Islet precursor cell (in vitro differentiated cells): ENCODE measurements at places on chromosomes 6 and 20.

DNA sequence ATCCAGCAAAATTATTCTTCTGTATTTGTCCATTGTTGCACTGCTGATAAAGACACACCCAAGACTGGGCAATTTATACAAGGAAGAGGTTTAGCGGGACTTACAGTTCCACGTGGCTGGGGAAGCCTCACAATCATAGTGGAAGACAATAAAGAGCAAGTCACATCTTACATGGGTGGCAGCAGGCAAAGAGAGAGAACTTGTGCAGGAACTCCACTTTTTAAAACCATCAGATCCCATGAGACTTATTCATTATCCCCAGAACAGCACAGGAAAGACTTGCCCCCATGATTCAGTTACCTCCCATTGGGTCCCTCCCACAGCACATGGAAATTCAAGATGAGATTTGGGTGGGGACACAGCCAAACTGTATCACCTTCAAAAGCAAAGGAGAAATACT lies 286.5 kb upstream of the ECI2 start:
- no peak for DNase-seq

- DNase-seq = peak; percentile 68
Measured at GRCh38 chr20:38260378-38261053, at the start of gene KIAA1755. Gene KIAA1755, minus strand, starts transcription at chr20:38260735. Its CDS starts 235 bp downstream, at chr20:38260500.

DNA sequence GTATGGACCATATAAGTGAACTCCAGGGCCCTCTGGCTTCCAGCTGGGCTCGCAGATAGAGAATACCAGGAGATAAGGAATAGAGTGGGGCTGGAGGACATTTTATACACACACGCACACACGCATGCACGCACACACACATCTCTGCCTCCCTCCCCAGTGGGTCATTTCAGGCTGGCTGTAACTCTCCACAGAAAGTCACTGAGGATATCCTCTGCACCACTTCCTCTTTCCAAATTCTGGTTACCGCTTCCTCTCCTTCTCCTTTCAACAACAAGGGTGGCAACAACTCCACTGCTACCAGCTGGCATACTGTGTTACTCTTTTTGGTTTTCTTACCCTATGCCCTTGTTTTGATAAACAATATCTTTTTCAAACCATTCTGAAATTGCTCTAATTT lies 280.2 kb downstream of the COL12A1 start:
- DNase-seq = no peak

DNA sequence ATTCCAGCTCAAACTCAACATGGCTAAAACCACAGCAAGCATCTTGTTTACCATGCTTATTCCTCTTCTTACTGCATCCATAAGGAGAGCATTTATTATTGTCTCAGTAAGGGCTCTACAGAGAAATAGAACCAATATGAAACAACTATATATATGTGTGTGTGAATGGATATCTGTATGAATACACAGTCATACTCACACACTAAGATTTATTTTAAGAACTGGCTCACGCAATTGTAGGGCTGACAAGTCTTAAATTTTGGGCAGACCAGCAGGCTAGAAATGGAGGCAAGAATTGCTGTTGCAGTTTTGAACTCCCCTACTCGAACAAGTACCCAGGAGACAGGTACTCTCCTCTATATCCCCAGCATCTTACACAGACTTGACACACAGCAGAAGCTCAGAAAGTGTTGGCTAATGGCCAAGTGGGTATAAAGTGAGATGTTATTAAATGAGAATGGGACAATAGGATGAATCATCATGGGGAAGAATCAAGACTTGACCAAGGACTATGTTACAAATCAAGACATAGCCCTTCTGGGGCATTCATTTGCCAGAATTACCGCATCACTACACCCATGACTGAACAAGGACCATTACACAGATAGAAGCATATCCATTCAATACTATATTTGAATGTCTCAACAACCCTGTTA lies 13.0 kb downstream of the ZHX3 start:
- no peak for DNase-seq

GRCh38 chr6:169132352-169132940 lies 121.2 kb downstream of the THBS2 start:
- DNase-seq = no peak

DNA sequence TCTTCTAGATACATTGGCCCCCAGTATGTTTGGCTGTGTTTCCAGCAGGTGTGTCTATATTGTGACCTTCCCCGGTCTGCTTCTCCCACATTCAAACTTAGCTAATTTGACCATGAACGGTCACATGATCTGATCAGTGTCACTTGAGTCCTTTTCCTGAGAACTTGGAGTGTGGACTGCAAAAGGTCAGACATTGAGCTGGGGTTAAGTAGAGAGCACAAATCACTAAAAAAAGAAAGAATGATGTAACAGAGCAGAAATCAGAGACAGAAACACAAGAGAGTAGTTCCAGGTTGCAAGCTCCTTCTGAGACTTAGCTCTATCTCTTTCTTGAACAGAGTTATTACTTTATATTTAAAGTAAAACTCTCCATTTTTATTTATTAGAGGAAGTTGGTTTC lies 733.9 kb downstream of the CBLN4 start:
- DNase-seq = no peak

- DNase-seq = no peak
Measured at GRCh38 chr6:2403546-2403945, 158.1 kb upstream of the GMDS start.

DNA sequence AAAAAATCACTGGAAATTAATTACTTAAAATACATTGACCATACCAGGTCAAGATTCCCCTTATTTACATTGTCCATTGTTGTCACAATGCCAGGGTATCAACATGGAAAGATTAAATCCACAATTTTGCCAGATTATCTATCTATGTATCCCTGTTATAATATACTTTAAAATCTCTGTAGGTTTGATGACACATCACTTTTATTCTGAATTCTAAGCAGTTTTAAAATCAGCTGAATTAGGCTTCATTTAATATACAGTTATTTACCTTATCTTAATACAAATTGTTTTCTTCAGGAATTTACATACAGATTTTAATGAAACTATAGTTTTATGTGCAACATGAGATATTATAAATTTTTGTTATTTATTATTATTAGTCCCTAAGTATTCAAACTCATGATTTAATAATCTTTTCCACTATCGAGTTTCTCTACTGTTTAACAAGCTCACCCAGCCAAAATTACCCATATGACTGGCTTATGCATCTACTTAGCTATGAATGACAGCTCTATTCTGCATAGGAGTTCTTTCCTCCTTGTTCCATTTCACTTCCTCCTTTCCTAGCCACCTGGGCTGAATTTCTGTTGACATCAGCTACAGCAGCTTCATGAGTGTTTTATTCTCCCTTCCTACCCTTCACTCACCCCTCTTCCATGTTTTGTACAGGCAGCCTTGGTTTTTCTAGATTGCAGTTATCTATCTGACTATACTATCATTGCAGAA lies 654.2 kb upstream of the MAP3K7 start:
- DNase-seq = no peak

DNA sequence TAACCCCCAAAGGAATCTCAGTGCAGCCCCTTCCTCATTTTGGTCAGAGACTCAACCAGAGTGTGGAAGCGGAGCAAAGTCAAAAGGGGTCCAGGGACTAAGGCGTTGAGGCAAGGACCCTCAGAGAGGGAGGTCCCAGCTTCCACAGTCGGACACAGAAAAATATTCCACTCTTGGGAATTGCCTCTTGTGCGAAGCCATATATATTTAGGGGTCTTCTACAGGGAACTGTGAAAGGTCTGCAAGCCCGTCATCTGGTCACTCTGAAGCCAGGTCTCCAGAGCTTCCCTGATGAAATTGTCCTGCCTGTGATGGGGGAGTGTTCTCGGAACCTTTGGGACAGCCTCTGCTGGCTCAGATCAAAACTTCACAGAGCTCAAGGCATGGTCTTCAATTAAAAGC lies 160.8 kb downstream of the TBXT start:
- DNase-seq = no peak

GRCh38 chr6:7938562-7939183 lies 28.1 kb upstream of the TXNDC5 start:
- no peak for DNase-seq

- no peak for DNase-seq
Measured at GRCh38 chr6:79421707-79422484, 115.3 kb downstream of the LCA5 start.

- DNase-seq = no peak
Measured at GRCh38 chr20:17808357-17808756, 108.6 kb downstream of the BANF2 start.
